Upper lobe of right lung (tissue), 1 donor: ENCODE measurements at places on chromosomes 16 and 17. TPM values are rescaled to one million over a fixed set of nuclear protein-coding genes. Genes with fewer than 3 reads are reported as not detected.

DNA sequence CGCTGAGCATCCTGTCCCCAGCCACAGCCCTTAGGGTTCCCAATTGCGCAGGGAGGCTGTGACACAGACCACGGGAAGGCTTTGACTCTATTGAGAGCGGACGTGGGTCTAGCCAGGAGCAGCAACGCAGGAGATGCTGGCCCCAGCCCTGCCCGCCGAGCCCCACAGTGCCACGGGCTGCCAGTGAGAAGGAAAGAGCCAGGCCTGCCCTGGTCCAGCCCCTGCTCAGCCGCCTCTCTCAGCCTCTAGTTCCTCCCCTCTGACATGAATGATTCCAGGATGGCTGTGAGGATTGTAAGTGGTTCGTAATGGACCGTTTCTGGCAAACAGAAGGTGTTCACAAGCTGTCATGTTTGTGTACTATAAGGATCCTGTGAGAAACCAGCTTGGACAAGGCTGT is 2.5 kb downstream of the BHLHA9 start:
- DNase-seq: no peak
- H3K27me3 ChIP-seq: peaks cover 43% of the 10 kb centered on the region
- no peak overlapping the region for H3K27ac ChIP-seq

DNA sequence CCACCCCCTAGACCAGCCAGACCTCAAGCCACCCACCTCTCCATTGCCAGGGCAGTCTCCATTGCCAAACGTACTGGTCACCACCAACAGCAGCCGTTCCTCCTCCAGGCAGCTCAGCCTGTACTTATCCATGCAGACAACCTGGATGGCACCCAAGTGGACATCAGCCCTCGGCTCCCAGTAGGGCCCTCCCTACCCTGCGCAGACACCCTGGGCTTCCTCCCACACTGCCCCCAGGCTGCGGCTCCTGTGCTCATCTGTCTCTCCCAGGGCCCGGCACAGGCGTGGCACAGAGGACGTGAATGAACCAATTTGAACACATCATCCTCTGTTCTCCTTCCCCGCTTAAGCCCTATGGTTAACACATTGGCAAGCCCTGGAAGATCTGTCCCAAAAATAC is 29.5 kb downstream of the NOS2 start:
- H3K27ac ChIP-seq: no peak overlapping the region
- H3K4me3 ChIP-seq: no peak overlapping the region
- H3K36me3 ChIP-seq: no peaks in the 10 kb centered on the region
- H3K4me1 ChIP-seq: no peaks in the 10 kb centered on the region
- DNase-seq: no peak

GRCh38 chr17:2218426-2218825 is 85.2 kb downstream of the SMG6 start:
- no peaks in the 10 kb centered on the region for H3K36me3 ChIP-seq
- H3K4me3 ChIP-seq: no peak overlapping the region
- no peaks in the 10 kb centered on the region for H3K27me3 ChIP-seq
- peaks cover 44% of the 10 kb centered on the region for H3K4me1 ChIP-seq
- no peak overlapping the region for H3K27ac ChIP-seq

KRT24 gene
- not detected for total RNA-seq

ENPP7 gene
- total RNA-seq: not detected

SYNGR3 gene
- 0.61 TPM for total RNA-seq

ABCC11 gene
- not detected for total RNA-seq

- no peak overlapping the region for H3K27ac ChIP-seq
- H3K27me3 ChIP-seq: peaks cover 10% of the 10 kb centered on the region
- DNase-seq: no peak
Measured at GRCh38 chr16:71432906-71433305, 8.9 kb downstream of the TLE7 start.

DNA sequence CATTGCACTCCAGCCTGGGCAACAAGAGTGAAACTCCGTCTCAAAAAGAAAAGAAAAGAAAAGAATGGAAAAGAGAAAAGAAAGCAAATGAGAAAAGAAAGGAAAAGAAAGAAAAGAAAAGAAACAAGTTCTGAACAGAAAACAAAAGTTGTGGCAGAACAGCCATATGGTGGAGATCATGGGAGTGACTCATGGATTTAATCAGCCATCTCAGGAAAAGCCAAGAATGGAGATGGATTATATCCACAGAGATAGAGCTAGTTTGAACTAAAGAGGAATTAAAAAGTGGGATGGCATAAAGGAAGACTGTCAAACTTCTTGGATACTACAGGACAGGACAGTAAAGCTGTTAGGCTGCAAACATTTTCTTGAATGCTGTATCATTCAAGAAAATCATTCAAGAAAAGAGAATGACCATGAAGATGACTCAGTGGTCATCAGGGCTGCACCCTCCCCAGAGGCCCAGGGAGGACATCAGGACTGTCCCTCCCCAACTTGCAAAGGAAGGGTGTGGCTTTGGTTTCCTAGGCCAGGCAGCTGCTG is 120.6 kb downstream of the USP22 start:
- no peak overlapping the region for H3K4me3 ChIP-seq
- H3K4me1 ChIP-seq: no peaks in the 10 kb centered on the region
- H3K36me3 ChIP-seq: no peaks in the 10 kb centered on the region
- no peaks in the 10 kb centered on the region for H3K27me3 ChIP-seq
- H3K27ac ChIP-seq: peak overlapping the region; percentile 36
- no peak for DNase-seq

- H3K27ac ChIP-seq: peak overlapping the region; percentile 17
- no peaks in the 10 kb centered on the region for H3K36me3 ChIP-seq
Measured at GRCh38 chr17:40479754-40480480, 21.5 kb downstream of the TNS4 start.

DNA sequence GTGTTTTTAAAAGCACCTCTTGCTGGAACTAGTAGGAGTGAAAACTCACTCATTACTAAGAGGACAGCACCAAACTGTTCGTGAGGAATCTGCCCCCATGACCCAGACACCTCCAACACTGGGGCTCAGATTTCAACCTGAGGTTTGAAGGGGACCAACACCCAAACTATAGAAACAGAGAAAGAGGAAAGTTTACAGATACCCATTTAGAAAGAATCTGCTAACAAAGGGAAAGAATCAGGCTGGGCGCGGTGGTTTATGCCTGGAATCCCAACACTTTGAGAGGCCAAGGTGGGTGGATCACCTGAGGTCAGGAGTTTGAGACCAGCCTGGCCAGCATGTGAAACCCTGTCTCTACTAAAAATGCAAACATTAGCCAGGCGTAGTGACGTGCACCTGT is 3.4 kb upstream of the CSNK1D start:
- H3K27me3 ChIP-seq: no peaks in the 10 kb centered on the region
- peaks cover 18% of the 10 kb centered on the region for H3K4me1 ChIP-seq
- no peak overlapping the region for H3K27ac ChIP-seq
- H3K36me3 ChIP-seq: peaks cover 5% of the 10 kb centered on the region

DNA sequence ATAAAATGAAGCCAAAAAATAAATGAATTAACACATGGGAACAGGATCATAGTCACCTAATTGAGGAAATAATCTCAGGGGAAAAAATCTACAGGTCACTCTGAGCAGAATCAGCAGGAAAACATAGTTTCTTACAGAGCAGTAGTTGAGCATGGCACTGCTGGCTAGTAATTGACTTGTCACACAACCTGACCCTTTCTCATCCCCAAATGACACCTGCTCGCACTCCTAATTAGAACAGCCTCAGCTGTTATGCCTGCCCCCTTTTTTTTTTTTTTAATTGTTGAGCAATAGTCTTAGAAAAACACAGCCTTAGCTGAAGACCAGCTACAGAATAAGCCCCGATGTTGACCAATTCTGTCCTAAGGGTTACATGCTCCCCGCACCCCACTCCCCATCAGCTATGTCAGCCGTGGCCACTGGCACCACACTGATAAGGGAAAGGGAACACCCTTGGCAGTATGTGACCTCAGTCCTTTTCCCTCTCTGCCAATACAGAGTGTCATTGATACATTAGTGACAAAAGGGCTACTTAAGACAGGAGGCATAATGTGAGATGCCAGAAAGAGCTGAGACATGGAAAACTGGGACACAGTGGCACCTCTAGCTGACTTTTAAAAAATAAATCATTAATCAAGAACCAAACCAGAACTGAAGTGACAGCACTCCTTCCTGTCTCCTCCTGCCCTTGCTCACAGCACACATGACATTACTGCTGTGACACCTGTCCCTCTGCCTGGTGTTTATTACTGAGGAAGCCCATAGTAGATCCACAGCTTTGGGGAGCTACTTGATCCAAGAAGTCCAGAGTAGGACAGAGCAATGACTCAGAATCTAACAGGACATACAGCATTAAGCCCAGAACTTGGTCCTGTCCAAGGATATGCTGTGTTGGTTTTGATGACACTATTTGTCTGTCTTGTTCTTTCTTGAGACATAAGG is 41.7 kb downstream of the WDR59 start:
- H3K36me3 ChIP-seq: peaks cover 44% of the 10 kb centered on the region
- DNase-seq: no peak
- H3K27ac ChIP-seq: no peak overlapping the region
- H3K4me1 ChIP-seq: no peaks in the 10 kb centered on the region
- no peaks in the 10 kb centered on the region for H3K27me3 ChIP-seq

- DNase-seq: no peak
- H3K27me3 ChIP-seq: peaks cover 5% of the 10 kb centered on the region
- H3K4me3 ChIP-seq: no peak within 1 kb of the TSS
- H3K27ac ChIP-seq: no peak within 1 kb of the TSS
Measured at GRCh38 chr16:3355589-3355988, at the start of gene OR2C1. OR2C1 (plus strand) TSS chr16:3355889; CDS start chr16:3355941, 52 bp downstream.

TPSAB1 gene
- 122 TPM for total RNA-seq

- no peak overlapping the region for H3K4me3 ChIP-seq
- H3K27me3 ChIP-seq: no peaks in the 10 kb centered on the region
- H3K4me1 ChIP-seq: no peaks in the 10 kb centered on the region
- H3K27ac ChIP-seq: no peak overlapping the region
- H3K36me3 ChIP-seq: peaks cover 83% of the 10 kb centered on the region
- DNase-seq: peak; percentile 66
Measured at GRCh38 chr17:2695243-2695960, 16.2 kb downstream of the CLUH start.

SP6 gene
- total RNA-seq: 8.5 TPM

ABCC12 gene
- total RNA-seq: not detected

GRCh38 chr17:66713533-66714042 is 121.3 kb upstream of the CACNG5 start:
- no peaks in the 10 kb centered on the region for H3K27me3 ChIP-seq
- no peak for DNase-seq
- no peaks in the 10 kb centered on the region for H3K36me3 ChIP-seq
- H3K4me1 ChIP-seq: peaks cover 8% of the 10 kb centered on the region

GRCh38 chr16:67430977-67431774 is at the start of gene HSD11B2:
HSD11B2 (plus strand) TSS chr16:67431121; CDS start chr16:67431249, 128 bp downstream.
- H3K27me3 ChIP-seq: no peaks in the 10 kb centered on the region
- DNase-seq: peak; percentile 83
- H3K4me1 ChIP-seq: peaks cover 21% of the 10 kb centered on the region
- H3K36me3 ChIP-seq: no peaks in the 10 kb centered on the region
- H3K4me3 ChIP-seq: peak within 1 kb of the TSS; percentile 50

DNA sequence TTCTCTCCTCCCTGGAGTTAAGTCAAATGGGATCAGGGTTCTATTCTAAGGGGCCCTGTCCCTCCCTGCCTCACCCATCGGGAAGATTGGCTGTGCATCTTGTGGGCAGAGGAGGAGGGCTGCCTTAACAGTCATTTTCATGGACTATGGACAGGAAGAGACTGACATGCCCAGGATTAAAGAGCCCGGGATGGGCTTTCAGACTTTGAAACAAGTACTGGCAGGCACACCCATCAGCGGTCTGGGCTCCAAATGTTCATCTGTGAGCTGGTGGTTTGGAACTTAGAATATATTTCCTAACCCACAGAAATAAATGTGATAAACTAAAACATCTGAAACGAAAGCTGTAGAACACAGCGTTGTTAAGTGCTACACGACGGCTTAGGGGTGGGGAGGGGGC is 6.5 kb downstream of the SLC6A4 start:
- DNase-seq: no peak
- H3K27me3 ChIP-seq: no peaks in the 10 kb centered on the region
- H3K4me3 ChIP-seq: no peak overlapping the region
- H3K4me1 ChIP-seq: no peaks in the 10 kb centered on the region
- no peak overlapping the region for H3K27ac ChIP-seq
- no peaks in the 10 kb centered on the region for H3K36me3 ChIP-seq

ABCA3 gene
- 598 TPM for total RNA-seq

DNA sequence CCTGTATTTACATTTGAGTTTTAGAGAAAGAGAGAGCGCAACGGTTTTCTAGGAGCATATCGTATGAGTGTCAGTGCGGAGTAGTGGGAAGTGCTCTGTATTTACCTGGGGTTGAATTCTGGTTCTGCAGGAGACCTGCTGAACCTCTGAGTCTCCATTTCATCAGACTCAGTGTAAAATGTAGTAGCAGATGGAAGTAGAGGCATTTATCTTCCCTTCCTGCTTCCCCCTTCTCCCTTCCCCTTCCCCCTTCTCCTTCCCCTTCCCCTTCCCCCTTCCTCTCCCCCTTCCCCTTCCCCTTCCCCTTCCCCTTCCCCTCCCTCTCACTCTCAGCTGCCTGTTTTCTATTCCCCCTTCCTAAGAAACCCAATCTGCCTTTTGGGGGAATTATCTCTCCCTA is 426.9 kb downstream of the NPIPA7 start:
- no peaks in the 10 kb centered on the region for H3K27me3 ChIP-seq
- no peak overlapping the region for H3K27ac ChIP-seq
- no peak overlapping the region for H3K4me3 ChIP-seq
- no peaks in the 10 kb centered on the region for H3K36me3 ChIP-seq
- no peaks in the 10 kb centered on the region for H3K4me1 ChIP-seq

- H3K4me1 ChIP-seq: peaks cover 24% of the 10 kb centered on the region
- no peak overlapping the region for H3K4me3 ChIP-seq
- H3K27me3 ChIP-seq: no peaks in the 10 kb centered on the region
Measured at GRCh38 chr17:61291451-61292285, 108.0 kb upstream of the TBX2 start.

DNA sequence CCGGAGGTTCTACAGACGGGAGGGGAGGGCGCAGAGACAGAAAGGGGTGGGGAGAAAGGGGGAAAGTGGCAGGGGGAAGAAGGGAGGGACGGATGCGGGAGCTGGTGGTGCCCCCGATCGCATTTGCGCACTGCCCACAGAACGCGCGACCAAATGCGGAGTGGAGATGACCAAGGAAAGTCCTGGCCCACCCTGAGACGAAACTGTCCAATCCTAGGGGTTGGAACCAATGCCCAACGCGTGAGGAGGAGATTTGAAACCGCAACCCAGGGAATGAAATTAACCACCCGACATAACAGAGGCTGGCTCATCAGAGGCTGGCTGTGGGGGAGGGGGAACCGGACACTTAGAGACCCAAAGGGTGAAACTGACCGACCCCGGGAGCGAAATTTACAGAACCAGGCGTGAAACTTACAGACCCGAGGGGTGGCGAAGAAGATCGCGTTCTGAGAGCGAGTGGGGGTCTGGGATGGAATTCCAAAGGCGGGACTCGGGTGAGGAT is 1.4 kb downstream of the HES7 start:
- peaks cover 79% of the 10 kb centered on the region for H3K4me1 ChIP-seq
- H3K36me3 ChIP-seq: no peaks in the 10 kb centered on the region
- DNase-seq: no peak
- H3K4me3 ChIP-seq: peak overlapping the region; percentile 67

DNA sequence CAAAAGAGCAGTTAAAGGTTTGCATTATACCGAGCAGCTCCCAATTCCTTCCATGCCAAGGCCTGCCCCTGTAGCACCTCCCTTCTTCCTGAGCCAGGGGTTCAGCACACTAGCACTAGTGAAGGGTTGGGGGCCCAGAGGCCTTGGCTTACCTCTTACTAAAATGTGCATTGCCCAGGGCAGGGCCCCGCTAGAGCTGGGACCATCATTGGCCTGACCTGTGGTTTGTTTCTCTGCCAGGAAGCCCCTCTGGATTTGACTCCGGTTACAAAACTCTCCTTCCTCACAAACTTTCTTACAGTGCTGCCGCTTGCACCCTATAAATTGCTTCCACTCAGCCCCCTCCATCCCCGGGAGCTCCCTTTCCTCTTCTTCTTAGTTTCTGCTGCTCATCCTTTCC is 33.8 kb downstream of the MPRIP start:
- no peak overlapping the region for H3K4me3 ChIP-seq
- H3K27me3 ChIP-seq: no peaks in the 10 kb centered on the region
- peaks cover 26% of the 10 kb centered on the region for H3K36me3 ChIP-seq
- H3K4me1 ChIP-seq: peaks cover 64% of the 10 kb centered on the region
- peak; percentile 33 for DNase-seq
- H3K27ac ChIP-seq: peak overlapping the region; percentile 25
